A549 treated with GW870086 at 1 μM for 4 hours (cell line): ENCODE measurements at places on chromosomes 7 and 10. TPM values are rescaled to one million over a fixed set of nuclear protein-coding genes. Genes with fewer than 3 reads are reported as not detected.

The PLXNA4 gene
- total RNA-seq = 0.73 to 1.6 TPM (median 1.1 TPM) in 5 replicates

The ADRA2A gene
- total RNA-seq = 0.03 to 0.14 TPM (median 0.07 TPM) in 5 replicates

The TLX1 gene
- not detected in 5 replicates for total RNA-seq

The ITIH5 gene
- 0.08 to 0.26 TPM (median 0.09 TPM) in 5 replicates for total RNA-seq

The MMD2 gene
- not detected in 5 replicates for total RNA-seq

The IDI2 gene
- total RNA-seq = not detected in 5 replicates

The CREB5 gene
- 3.2 to 5.5 TPM (median 4.9 TPM) in 5 replicates for total RNA-seq

The COL26A1 gene
- total RNA-seq = 0.36 to 0.83 TPM (median 0.60 TPM) in 5 replicates

The DDC gene
- total RNA-seq = 0.63 to 2.3 TPM (median 1.1 TPM) in 5 replicates

The TUBB8 gene
- total RNA-seq = 0.10 to 0.12 TPM in 2 of 5 replicates, not detected in the others

The BEND7 gene
- 8.1 to 11.0 TPM (median 9.3 TPM) in 5 replicates for total RNA-seq

The PRSS37 gene
- total RNA-seq = not detected in 5 replicates

The TYW1B gene
- total RNA-seq = 2.2 to 2.8 TPM (median 2.6 TPM) in 5 replicates

The SLC29A4 gene
- total RNA-seq = 8.9 to 17.5 TPM (median 13.5 TPM) in 5 replicates

The PRF1 gene
- 0.09 to 0.25 TPM in 2 of 5 replicates, not detected in the others for total RNA-seq

The SEC31B gene
- 1.3 to 2.5 TPM (median 2.0 TPM) in 5 replicates for total RNA-seq
